Upper lobe of left lung (tissue), 6 donors: ENCODE measurements at places on chromosomes 1 and 21. TPM values are rescaled to one million over a fixed set of nuclear protein-coding genes. Genes with fewer than 3 reads are reported as not detected.

GRCh38 chr1:29172415-29172939, 9.2 kb downstream of the SRSF4 start:
- no peak overlapping the region for H3K27ac ChIP-seq
- H3K27me3 ChIP-seq, result no peaks in the 10 kb centered on the region
- no peak for DNase-seq
- peaks cover 37% of the 10 kb centered on the region for H3K4me1 ChIP-seq
- no peaks in the 10 kb centered on the region for H3K36me3 ChIP-seq

DNA sequence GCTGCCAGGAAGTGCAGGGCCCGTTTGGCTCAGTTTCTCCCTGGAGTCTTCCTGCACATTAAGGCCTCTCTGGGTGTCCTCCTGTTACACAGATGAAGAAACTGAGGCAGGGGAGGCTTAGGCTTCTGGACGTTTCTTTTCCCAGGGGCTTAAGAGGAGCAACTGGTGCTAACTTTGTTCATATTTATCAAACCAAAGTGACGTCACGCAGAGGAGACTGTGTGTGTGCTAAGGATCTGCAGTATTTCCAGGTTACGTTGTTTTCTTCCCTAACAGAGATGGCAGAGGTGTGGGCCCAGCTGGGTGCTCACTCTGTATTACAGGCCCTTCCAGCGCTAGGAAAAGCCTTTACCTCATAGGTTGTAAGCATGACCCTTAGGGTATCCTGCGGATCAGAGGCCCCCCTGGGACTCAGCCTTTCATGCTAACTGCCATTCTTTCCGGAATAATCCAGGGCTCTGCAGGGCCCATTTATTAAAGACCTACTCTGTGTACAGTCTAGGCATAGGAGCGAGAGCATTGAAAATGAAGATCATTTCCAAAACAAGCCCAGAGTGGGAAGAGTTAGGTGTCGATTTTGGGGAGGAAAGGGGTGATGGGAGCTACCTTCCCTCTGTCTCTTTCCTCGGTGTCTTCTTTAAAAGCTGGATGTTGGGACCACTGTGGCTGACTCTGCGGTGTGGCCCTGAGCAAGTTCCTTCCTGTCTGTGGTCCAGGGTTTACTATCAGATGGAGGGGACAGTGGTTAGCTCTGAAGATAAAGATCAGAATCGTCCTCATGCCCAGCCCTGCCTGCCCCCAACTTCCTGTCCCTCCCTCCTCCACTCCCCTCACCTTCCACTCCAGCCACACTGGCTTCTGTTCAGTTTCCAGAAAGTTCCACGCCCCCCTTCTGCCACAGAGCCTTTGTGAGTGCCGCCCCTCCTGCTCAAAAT, 4.6 kb downstream of the AGTRAP start:
- peaks cover 57% of the 10 kb centered on the region for H3K4me1 ChIP-seq
- H3K4me3 ChIP-seq, result no peak overlapping the region
- H3K27me3 ChIP-seq, result no peaks in the 10 kb centered on the region
- peaks cover 5% of the 10 kb centered on the region for H3K36me3 ChIP-seq

- H3K27ac ChIP-seq, result no peak overlapping the region
- H3K36me3 ChIP-seq, result no peaks in the 10 kb centered on the region
- no peak overlapping the region for H3K4me3 ChIP-seq
- H3K4me1 ChIP-seq, result no peaks in the 10 kb centered on the region
- DNase-seq, result no peak
These were observed 45.7 kb upstream of the HOOK1 start for GRCh38 chr1:59768792-59769735.

GRCh38 chr1:199202331-199202730, 563.5 kb downstream of the PTPRC start:
- no peaks in the 10 kb centered on the region for H3K4me1 ChIP-seq
- DNase-seq, result no peak
- H3K4me3 ChIP-seq, result no peak overlapping the region
- H3K27me3 ChIP-seq, result no peaks in the 10 kb centered on the region

DNA sequence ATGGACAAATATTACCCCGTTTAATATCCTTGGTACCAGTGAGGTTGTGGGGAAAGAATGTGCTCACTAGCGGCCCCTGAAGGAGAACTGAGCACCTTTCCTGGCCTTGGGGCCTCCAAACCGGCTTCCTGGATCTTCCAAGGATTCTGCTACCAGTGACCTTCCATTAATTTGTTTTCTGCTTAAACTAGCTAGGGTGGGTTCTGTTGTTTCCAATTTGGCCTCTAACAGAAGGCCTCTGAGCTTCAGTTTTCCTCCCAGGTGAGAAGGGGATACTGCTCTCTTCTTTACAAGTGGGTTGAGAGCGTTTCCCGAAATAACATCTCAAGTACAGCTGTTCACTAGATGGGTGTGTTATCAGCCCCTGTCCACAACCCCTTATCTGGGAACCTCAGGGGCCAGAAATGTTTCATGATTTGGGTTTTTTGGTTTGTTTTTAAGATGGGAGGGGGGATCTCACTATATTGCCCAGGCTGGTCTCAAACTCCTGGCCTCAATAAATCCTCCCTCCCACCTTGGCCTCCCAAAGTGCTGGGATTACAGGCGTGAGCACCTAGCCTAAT, 16.9 kb upstream of the IFNGR2 start:
- no peaks in the 10 kb centered on the region for H3K36me3 ChIP-seq
- H3K27ac ChIP-seq, result no peak overlapping the region
- H3K4me3 ChIP-seq, result no peak overlapping the region
- H3K4me1 ChIP-seq, result peaks cover 32% of the 10 kb centered on the region

- no peaks in the 10 kb centered on the region for H3K36me3 ChIP-seq
- no peak within 1 kb of the TSS for H3K4me3 ChIP-seq
- peak; percentile 52 for DNase-seq
- no peaks in the 10 kb centered on the region for H3K4me1 ChIP-seq
These were observed at the start of gene C1QA for GRCh38 chr1:22636353-22636752. TSS of gene C1QA (plus strand) at chr1:22636628. CDS start at chr1:22637617, 989 bp downstream.

- no peaks in the 10 kb centered on the region for H3K27me3 ChIP-seq
- peaks cover under 1% of the 10 kb centered on the region for H3K36me3 ChIP-seq
- no peak overlapping the region for H3K4me3 ChIP-seq
- DNase-seq, result no peak
- H3K27ac ChIP-seq, result no peak overlapping the region
These were observed 54.1 kb downstream of the PALMD start for GRCh38 chr1:99700020-99700419.

GRCh38 chr1:153535242-153536011, at the start of gene S100A6:
TSS of gene S100A6 (minus strand) at chr1:153535991. CDS start at chr1:153535339, 652 bp downstream.
- DNase-seq, result peak; percentile 90
- H3K36me3 ChIP-seq, result peaks cover 8% of the 10 kb centered on the region
- peaks cover 49% of the 10 kb centered on the region for H3K4me1 ChIP-seq
- H3K4me3 ChIP-seq, result peak within 1 kb of the TSS; percentile 91

- no peak overlapping the region for H3K4me3 ChIP-seq
- no peaks in the 10 kb centered on the region for H3K36me3 ChIP-seq
- H3K27ac ChIP-seq, result peak overlapping the region; percentile 81
- H3K27me3 ChIP-seq, result no peaks in the 10 kb centered on the region
- H3K4me1 ChIP-seq, result peaks cover 12% of the 10 kb centered on the region
- DNase-seq, result no peak
These were observed 1.6 kb downstream of the C1orf21 start for GRCh38 chr1:184388319-184388889.

- H3K36me3 ChIP-seq, result no peaks in the 10 kb centered on the region
- DNase-seq, result no peak
- no peaks in the 10 kb centered on the region for H3K4me1 ChIP-seq
- no peak overlapping the region for H3K4me3 ChIP-seq
- H3K27me3 ChIP-seq, result no peaks in the 10 kb centered on the region
- H3K27ac ChIP-seq, result no peak overlapping the region
These were observed 100.8 kb downstream of the UCK2 start for GRCh38 chr1:165928075-165928731.

DNA sequence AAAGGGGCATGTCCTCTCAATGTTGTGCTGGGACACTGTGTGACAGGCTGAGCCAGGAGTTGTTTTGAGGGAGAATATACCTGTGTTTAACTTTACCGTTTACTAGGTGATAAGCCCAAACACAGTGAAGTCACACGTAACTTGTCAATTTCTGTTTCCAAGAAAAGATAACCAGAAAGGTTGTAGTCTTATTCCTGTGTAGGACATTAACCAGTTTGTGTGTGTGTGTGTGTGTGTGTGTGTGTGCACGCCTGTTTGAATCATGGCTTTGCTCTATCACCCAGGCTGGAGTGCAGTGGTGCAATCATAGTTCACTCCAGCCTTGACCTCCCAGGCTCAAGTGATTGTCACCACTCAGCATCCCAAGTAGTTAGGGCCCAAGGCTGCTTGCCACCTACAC, 83.6 kb downstream of the MRPS6 start:
- DNase-seq, result no peak
- no peaks in the 10 kb centered on the region for H3K36me3 ChIP-seq
- no peaks in the 10 kb centered on the region for H3K4me1 ChIP-seq
- H3K4me3 ChIP-seq, result no peak overlapping the region
- no peak overlapping the region for H3K27ac ChIP-seq

- no peaks in the 10 kb centered on the region for H3K27me3 ChIP-seq
- no peak overlapping the region for H3K4me3 ChIP-seq
- DNase-seq, result no peak
- no peak overlapping the region for H3K27ac ChIP-seq
These were observed 24.3 kb downstream of the UBE2Q1 start for GRCh38 chr1:154533952-154534844.

DNA sequence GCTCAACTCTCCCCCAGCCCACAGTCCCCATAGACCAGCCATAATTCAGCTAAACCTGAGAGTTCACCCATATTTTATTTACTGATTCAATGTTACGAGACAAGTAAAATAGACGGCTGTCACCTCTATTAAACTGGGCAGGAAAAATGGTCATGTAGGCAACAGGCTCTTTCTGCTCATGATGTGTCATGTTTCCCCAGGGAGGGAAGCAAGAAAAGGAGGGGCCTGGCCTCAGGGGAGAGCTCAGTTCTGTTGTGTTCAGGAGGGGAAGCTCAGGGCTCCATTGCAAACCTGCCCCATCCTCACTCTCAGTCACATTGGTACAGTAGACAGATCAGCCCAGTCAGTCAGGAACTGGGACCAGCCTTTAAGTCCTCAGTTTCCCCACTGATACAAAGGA, 12.8 kb downstream of the GRIK3 start:
- no peaks in the 10 kb centered on the region for H3K36me3 ChIP-seq
- no peak overlapping the region for H3K27ac ChIP-seq
- H3K27me3 ChIP-seq, result no peaks in the 10 kb centered on the region
- no peak overlapping the region for H3K4me3 ChIP-seq
- H3K4me1 ChIP-seq, result no peaks in the 10 kb centered on the region

- H3K27ac ChIP-seq, result no peak overlapping the region
- no peak for DNase-seq
- H3K4me1 ChIP-seq, result peaks cover 7% of the 10 kb centered on the region
These were observed 47.5 kb upstream of the CRNN start for GRCh38 chr1:152461544-152461943.

DNA sequence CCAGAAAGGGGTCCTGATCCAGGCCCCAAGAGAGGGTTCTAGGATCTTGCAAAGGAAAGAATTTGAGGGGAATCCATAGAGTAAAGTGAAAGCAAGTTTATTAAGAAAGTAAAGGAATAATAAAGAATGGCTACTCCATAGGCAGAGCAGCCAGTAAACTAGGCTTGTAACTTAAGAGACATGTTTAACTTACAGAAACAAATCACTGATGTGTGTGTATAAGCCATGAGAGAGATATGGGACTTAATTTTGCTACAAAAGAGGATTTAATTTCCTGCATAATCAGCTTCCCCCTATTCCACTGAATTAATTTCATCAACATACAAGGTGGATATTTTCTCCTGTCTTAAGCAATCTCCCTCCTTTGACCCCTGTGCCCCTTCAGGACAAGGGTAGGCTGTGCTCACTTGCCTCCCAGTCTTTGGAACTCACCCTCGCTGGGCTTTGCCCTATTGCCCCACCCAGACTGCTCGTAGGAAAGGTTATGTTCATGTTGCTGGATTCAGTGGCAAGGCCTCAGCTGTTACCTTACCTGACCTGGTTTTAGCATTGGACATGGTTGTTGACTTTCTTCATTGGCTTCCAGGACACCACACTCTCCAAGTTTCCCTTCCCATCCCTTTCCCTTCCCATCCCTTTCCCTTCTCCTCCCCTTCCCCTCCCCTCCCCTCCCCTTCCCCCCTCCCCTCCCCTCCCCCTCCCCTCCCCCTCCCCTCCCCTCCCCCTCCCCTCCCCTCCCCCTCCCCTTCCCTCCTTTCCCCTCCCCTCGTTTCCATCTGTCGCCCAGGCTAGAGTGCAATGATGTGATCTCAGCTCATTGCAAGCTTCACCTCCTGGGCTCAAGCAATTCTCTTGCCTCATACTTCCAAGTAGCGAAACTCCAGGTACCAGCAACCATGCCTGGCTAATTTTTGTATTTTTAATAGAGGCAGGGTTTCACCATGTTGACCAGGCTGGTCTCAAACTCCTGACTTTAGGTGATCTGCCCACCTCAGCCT, 44.6 kb downstream of the TBCE start:
- no peak overlapping the region for H3K4me3 ChIP-seq
- DNase-seq, result no peak
- no peaks in the 10 kb centered on the region for H3K27me3 ChIP-seq
- no peaks in the 10 kb centered on the region for H3K4me1 ChIP-seq

DNA sequence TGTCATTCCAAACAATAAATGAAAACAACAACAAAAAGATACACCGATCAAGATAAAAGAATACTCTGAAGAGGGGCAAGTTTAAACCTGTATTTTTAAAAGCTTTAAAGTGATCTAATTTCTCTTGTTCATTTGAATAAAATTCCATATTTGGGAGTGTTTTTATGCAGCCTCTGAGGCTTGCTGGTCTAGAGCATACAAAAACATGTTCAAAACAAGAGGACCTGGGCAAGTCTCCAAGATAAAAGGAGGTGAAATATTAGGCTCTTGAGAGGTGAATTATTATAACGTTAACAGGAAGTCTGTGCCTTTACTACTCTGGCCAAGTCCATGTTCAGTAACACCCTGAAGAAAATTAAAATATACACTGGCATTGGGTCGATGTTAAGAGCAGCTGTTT, 20.1 kb downstream of the URB1 start:
- H3K4me1 ChIP-seq, result peaks cover 21% of the 10 kb centered on the region
- H3K27ac ChIP-seq, result no peak overlapping the region
- peaks cover 56% of the 10 kb centered on the region for H3K36me3 ChIP-seq
- no peak overlapping the region for H3K4me3 ChIP-seq
- DNase-seq, result no peak

DNA sequence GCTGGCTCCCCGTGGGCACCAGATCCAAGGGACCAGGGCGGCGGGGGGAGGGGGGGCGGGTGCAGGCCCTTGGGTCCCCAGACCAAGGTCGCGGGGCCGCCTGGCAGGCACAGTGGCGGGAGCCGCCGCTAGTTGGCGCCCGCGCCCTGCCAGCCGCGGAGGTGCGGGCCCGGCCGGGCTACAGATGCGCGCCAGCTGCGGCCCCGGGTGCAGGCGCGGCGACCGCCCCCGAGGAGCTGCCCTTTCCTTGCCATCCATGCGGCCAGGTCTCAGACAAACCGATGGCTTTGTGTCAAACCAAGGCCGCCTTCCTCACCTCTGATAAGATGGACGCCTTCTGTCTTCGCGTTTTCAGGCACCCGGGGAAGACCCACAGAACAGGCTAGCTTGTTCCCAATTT, 2.2 kb upstream of the RUNX3 start:
- H3K36me3 ChIP-seq, result no peaks in the 10 kb centered on the region
- peaks cover 16% of the 10 kb centered on the region for H3K27me3 ChIP-seq
- peak overlapping the region; percentile 9 for H3K4me3 ChIP-seq
- DNase-seq, result peak; percentile 65
- H3K4me1 ChIP-seq, result peaks cover 53% of the 10 kb centered on the region
- H3K27ac ChIP-seq, result no peak overlapping the region

GRCh38 chr21:14358775-14359174, 24.2 kb downstream of the HSPA13 start:
- H3K4me3 ChIP-seq, result no peak overlapping the region
- no peak for DNase-seq
- no peaks in the 10 kb centered on the region for H3K27me3 ChIP-seq
- H3K36me3 ChIP-seq, result no peaks in the 10 kb centered on the region
- H3K27ac ChIP-seq, result no peak overlapping the region

S100A3 gene
- total RNA-seq, result not detected

OR2L3 gene
- total RNA-seq, result not detected

GABRD gene
- not detected for total RNA-seq

UCHL5 gene
- 35.3 TPM for total RNA-seq
